ENCODE measurements at places on chromosomes 1 and 21.

DNA sequence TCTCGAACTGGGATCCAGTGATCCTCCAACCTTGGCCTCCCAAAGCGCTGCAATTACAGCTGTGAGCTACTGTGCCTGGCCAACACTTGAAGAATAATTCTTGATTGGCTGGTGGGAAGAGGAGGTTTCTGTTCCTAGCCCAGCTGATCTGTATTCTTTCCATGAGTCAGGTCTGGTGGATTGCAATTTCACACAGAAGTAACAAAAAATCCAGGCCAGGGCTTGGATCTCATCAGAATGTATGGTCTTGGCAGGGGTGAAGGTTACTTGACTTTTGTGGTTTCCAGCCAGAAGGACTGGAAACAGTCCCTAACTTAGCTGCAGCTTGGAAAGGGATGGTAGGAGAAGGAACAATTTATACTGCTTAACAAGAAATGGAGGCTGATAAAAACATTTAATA, 5.1 kb upstream of the HP1BP3 start:
- DNase-seq: no peak

GRCh38 chr21:21200103-21200938, 202.1 kb downstream of the NCAM2 start:
- DNase-seq: peak; percentile 12

DNA sequence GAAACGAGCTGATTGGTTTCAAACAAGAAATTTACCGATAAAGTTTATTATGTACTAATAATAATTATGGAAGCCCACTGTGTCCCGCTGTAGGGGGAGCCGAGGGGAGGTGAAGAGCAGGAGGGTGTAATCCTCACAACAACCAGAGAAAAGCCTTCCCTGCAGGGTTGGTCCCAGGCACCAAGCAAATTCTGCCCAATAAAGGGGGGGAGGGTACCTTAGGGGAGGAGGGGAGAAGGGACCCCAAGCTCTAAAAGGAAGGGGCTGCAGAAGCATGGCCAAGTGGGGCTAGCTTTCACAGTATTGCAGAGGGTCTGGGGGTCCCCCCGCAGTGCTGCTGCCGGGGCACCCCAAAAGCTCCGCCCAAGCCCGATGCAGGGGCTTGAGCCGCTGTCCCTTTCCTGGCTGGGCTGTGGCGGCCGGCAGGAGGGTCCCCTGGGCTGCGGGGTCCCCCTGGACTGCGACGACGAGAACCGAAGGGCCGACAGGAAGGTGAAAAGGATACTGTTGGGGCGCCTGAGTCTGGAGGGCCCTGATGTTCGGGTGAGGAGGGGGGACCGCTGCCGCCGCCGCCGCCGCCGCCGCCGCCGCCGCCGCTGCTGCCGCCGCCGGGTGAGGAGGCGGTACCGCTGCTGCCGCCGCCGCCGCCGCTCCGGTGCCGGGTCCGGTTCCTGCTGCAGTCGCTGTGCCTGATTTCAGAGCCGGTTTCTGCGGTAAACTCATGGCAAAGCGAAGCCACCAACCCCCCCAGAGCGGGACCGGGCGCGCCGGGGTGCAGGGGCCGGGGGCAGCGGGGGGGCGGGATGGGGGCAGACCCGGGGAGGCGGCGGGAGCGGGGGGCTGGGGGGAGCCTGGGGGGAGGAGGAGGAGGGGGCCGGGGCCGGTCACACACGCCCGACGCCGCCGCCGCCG, 771 bp downstream of the EIF4G3 start:
- DNase-seq: no peak

GRCh38 chr1:8419861-8420260, 101.9 kb downstream of the SLC45A1 start:
- DNase-seq: no peak

DNA sequence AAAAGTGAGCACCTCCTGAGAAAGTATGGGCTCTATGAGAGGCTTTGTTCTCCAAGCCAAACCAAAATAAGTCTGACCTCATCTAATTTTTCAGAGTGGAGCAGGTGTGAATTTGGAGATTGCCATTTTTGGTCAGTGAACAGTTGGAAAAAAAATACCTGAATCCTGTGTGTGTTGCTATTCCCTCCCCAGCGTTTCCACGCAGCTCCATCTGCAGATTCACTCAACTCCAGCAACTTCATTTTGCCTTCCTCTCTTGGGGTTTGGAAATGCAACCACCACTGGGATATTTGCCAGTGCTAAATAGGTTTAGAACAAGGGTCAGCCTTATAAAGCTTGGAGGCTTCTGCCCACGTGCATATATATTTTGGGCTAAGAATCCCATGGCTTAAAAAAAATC, 11.2 kb downstream of the CASQ2 start:
- no peak for DNase-seq

- DNase-seq: no peak
Observed at GRCh38 chr1:44554706-44555105, 119.6 kb downstream of the TMEM53 start.

DNA sequence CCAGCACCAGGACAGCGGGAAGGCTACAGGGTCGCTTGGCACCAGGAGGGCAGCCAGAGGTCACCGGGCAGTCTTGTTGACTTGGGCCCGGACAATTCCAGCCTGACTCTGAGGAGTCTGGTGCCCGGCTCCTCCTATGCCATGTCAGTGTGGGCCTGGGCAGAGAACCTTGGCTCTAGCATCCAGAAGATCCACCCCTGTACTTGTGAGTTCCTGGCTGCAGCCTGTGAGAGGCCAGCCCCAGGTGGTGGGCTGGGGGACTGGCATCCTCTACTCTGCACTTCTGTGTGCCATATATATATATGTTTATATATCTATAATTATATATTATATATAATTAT, 11.6 kb upstream of the PTPN7 start:
- DNase-seq: no peak

DNA sequence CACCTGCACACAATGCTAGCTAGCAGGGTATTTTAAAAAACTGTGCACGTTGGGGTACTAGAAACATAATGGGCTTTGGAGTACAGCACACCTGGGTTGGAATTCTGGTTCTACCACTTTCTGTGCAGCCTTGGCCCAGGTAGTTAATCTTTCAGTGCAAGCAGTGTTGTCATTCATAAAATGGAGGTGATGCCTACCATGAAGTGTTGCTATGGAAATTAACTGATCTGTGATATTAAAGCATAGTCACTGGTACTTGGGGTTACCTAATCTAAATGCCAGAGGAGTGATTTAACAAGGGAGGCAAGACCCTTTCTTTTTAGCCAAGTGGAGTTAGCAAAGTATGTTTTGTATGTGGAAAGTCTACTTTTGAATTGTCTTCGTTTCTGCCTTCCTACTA, 18.0 kb downstream of the ATP1B1 start:
- DNase-seq: no peak

GRCh38 chr1:62314454-62315350, 4.5 kb downstream of the KANK4 start:
- DNase-seq: no peak

DNA sequence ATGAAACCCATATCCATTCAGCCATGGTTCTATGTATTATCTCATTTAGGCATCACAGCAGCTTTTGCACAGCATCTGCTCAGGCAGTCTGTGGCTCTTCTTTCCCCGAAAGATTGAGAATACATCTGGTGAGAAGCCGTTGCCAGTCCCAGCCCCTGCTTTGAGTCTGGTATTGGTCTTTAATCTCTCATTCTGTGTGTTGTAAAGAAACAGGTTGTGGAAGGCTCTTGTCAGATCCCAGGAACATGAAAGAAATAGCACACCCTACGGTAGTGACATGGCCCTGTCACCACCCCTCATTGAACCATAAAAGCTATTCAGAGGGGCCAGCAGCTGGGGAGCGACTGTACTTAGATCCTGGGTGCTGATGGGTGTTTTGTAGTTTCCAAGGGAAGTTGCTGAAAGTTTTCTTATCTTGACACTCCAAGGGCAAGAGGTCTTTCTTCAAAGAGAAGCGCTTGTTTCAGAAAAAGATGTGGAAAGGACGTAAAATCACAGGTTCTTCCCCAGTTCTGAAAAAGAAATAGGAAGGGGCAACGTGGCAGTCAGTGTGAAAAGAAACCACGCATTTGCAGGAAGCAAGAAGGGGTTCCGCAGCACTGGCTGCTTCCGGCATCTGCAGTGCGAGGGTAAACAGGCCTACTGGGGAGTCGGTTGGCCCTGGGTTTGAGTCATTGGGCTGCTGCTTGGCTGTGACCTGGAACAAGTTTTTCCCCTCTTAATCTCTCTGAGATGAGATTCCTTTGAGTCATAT, 145.0 kb downstream of the DHRS3 start:
- peak; percentile 3 for DNase-seq

DNA sequence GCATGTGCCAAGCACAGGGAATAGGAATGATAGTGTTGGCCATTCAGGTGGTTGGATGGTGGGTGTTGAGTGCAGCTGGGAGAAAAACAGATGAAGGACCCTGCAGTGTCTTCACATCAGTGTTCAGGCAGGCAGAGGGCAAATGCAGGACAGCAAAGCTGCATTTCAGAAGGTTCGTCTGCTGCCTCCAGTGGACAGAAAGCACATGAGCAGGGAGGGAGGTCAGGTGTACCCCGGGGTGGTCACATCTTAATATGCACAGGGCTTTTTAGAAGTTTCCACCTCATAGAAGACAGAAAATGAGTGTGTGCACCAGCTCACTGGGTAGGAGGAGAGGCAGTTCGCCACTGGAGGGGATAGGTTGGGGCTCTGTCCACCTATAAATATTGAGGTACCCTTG, 184.9 kb downstream of the SLC35F3 start:
- no peak for DNase-seq

DNA sequence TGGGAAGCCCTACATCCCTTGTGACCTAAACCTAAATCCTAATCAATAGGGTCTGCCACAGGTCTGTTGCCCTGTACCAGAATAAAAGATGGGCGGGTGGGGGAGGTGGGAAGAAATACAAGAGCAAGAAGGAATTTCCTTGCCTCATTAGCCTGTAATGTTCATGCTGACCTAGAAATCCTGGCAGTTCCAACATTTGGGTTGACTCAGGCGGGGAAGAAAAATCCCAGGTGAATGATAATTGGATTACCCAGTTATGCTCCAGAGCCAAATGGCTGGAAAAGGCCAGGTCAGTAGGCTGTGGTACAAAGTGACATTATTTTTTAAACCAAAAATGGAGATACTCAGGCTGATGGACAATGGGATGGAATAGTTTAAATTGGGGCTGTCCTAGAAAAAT, 27.3 kb upstream of the A3GALT2 start:
- no peak for DNase-seq

GRCh38 chr1:63868268-63868781, 94.5 kb downstream of the ROR1 start:
- DNase-seq: no peak

GRCh38 chr1:109493227-109493626, 667 bp upstream of the CYB561D1 start:
- DNase-seq: no peak

GRCh38 chr1:245879091-245879490, 628.0 kb downstream of the SMYD3 start:
- DNase-seq: no peak

DNA sequence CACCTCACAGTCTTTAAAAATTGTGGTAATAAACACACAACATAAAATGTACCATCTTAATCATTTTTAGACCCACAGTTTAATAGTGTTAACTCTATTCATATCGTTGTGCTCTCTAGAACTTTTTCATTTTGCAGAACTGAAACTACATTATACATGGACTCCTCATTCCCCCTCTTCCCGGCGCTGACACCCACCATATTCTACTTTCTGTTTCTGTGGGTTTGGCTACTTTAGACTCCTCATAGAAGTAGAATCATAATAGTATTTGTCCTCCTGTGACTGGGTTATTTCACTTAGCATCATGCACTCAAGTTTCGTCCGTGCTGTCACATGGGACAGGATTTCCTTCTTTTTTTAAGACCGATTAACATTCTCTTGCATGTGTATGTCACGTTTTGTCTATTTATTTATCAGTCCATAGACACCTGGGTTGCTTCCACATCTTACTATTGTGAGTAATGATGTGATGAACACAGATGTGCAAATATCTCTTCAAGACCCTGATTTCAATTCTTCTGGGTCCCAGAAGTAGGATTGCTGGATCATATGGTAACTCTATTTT, 62.9 kb upstream of the TMPRSS2 start:
- no peak for DNase-seq

- DNase-seq: no peak
Observed at GRCh38 chr1:159825564-159825963, 1.1 kb upstream of the SLAMF8 start.

- DNase-seq: no peak
Observed at GRCh38 chr1:219621047-219621786, 8.3 kb upstream of the ZC3H11B start.

Data from hypothalamus (tissue), 51 donors.